ENCODE measurements at places on chromosomes 1 and 21.

GRCh38 chr1:147486876-147487656 lies 54.2 kb upstream of the BCL9 start:
- DNase-seq: no peak

DNA sequence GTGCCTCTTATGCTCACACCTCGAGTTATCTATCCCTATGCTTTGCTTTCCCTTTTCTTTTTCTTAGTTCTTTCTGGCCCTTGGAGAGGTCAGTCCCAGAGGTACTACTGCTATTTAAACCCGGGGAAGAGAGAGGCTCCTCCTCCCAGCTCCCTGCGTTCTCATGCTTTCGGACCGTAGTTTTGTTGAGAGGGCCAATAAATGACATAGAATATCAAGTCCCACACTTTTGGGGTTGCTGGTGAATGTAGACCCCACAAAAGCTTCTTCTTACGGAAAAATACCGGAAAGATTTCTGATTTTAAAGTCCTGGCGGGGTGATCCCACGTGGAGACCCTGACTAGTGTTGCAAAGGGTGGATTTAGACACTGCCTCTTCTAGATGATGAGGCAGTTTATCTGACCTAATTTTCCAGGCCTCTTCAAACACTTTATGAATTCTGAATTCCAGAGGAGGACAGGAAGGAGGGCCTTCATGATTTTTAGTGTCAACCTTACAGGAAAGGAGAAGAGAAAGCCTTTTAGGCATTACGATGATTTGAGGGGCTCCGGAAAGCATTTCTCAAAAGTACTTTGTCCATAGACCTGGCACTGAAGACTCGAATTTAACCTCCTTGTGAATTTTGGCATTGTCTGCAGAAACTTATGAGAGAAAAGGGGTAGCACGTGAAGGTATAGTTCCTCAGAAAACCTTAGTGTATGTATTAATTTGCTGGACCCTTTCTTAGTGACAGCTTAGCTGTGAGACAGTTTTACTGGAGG lies 694 bp downstream of the TMEM167B start:
- DNase-seq: no peak

GRCh38 chr1:221363039-221363438 lies 378.9 kb downstream of the DUSP10 start:
- no peak for DNase-seq

GRCh38 chr1:165845992-165846748 lies 18.8 kb downstream of the UCK2 start:
- DNase-seq: no peak

Data from activated CD8-positive, alpha-beta memory T cell treated with anti-CD3 and anti-CD28 coated beads for 1 hour (primary cell).